ENCODE measurements at places on chromosomes 1 and 21.

DNA sequence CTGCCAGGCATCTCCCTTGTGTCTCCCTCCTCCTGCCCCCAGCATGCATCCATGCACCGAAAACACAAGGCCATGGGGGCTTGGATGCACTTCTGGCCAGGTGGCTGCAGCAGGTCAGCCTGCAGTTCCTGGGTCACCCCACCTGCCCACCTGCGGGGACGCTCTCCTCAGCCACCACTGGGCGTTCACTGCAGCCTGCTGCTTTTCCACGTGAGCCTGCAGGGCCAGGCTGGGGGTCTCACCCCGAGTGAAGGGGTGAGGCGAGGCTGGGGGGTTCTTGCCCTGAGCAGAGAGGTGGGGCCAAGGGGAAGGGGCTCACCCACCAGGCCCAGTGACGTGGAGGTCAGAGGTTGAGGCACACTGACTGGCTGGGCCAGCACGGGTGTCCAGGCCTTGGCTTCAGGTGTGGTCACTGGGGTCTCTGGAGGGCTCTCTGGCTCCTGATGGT lies 64.6 kb downstream of the WNT9A start:
- DNase-seq = no peak

GRCh38 chr1:183922197-183922596 lies 115.3 kb downstream of the COLGALT2 start:
- no peak for DNase-seq

DNA sequence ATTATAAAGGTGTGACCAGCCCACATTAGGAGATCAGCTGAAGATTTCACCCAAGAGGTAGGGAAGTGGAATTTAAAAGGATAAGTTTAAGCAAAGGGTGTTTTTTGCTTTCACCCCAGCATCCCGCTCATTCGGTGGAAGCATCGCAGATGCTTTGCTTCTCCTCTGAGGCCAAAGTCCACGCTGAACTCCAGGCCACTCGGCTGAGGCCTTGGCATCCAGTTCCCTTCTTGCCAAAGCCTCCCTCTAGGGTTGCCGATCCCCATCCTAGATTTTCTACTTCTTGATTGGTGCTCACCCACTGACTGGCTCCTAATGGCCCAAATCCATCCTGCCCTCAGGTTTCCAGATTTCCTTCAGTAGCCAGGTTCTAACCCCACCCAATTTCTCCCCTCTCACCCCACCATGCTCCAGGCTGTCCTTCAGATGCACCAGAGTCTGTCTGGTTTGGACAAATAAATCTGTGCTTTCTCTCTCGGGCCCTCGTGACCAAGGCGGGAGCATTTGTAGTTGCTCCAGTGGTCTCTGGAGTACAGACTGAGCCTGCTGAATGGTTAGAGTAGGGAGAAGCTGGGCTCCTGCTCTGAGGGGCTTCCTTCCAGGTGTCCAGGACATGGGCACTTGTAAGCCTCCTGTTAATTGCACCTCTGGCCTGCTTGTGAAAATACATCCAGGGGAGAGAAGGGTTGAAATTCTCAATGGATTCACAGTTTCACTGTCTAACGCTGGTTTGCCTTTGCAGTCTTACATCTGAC lies 193.2 kb downstream of the C1orf94 start:
- DNase-seq = no peak

GRCh38 chr1:25022361-25023189 lies 92.5 kb upstream of the RUNX3 start:
- no peak for DNase-seq

GRCh38 chr1:68516066-68516465 lies 19.2 kb upstream of the DEPDC1 start:
- DNase-seq = no peak

- peak; percentile 13 for DNase-seq
These were observed 383.5 kb downstream of the OMA1 start for GRCh38 chr1:58162952-58163550.

DNA sequence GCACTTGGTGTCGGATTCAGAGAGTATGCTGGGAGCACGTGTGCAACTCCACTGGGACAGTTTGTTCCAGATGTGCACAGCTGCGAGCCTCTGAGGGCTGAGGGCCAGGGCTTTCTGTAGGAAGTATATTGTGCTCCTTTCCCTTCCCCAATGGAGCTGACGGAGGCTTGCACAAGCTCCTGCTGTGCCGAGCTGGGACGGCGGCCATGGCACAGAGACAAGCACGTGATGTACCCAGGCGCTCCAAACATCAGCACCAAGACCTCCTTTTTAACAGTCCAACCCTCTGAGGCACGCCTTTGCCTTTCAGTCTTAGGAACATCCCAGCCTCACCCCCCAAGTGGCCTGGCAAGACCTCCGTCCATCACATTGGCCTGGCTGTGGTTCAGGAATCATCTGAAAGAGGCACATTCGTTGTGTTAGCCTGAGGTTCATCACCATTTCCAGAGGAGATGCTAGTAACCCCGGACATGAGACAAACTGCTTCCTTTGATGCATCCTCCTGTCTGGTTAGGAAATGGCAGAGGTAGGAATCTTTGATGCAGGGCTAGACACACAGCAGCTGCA lies 339.2 kb upstream of the KAZN start:
- DNase-seq = peak; percentile 84

- no peak for DNase-seq
These were observed 139.4 kb downstream of the POU2F1 start for GRCh38 chr1:167360120-167360519.

DNA sequence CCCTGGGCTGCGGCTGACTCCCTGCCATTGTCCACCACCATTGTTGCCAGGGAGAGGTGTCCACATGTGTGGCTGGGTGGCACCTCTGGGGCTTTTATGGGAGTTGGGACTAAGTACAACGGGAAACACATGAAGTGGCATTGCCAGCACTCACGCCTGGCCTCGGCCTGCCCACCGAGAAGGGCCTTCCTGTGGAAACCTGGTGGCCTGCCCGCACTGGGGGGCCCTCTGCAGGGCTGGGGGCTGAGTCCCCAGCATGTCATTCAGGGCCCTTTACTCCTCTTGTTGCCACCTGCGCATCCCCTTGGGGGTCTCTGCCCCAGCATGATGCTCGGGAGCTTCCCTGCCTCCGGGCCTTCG lies 35.5 kb upstream of the RUNX3 start:
- no peak for DNase-seq

DNA sequence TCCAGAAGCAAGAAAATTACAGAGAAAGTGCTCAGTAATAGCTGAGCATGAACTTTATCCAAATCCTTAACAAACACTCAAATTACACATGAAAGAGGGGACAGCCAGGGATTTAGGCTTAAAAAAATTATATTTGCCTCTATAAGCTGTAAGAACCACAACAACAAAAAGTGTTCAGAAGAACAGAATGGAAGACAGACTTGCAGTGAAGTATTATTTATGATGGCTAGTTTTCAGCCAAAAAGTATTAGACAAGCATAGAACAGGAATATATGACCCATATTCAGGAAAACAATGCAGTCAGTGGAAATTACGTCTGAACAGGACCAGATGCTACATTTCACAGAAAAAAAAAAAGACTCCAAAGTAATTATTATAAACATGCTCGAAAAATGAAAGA lies 1246.3 kb downstream of the NCAM2 start:
- peak; percentile 43 for DNase-seq

DNA sequence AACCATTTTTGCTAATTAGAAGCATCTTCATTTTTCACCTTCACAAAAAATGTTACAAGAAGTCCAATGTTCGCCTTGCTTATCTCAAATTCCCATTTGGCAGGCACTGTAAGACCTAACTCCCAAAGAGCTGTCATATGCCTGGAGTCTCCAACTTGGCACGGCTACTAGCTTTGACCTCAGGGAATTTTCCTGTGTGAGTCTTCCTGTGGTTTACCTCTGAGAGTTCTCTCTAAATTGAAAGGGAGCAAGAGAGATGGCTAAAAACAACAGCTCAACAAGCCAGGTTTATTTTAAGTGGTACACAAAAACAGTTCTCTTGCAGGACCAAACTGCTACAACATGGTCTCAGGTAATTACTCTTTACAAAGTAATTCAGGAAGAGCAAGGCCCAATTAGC lies 756.0 kb upstream of the ADGRL2 start:
- no peak for DNase-seq

DNA sequence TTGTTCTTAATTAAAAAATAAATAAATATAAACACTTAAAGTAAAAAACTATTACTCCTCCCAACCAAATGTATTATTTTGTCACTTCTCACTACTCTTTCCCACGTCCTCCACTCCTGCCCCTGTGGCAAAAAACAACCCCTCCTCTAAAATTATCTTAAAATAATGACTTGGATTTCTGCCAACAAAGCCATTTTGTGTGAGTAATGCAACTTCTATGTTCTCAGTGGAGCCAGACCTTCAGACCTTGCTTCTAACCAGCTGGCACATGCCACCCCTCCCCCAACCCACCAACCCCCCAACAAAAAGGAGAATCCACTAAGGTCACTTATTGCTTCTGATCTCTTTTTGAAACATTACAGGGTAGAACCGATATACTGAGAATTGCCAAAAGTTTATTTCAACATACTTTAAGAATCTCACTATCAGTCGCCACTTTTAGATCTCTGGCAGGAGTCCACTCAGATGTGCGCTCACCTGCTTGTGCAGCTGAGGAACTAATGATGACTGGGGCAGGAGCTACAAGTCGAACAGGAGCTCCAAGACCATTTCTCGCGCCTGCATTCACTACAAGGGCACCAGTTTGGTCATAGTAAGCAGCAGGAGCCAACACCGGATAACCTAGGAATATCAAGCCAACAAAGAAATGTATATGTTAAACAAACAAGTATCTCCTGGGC lies 58.3 kb upstream of the SDC3 start:
- no peak for DNase-seq

DNA sequence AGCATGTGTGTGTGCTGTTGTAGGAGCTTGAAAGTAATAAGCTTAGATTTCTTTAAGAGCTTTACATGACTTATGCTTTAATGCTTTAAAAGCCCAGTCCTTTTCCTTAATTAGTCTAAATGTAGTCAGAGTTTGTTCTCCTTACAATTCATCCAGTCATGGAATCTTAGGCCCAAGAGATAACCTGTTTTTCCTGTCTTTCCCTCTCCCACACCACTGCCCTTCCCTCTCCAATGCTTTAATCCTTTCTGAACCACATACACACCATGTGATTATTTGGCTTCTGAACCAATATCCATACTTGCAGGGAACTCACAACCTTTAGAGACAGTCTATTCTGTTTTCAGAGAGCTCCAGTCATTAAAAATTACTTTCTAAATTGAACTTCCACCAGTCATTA lies 37.6 kb downstream of the ALG6 start:
- DNase-seq = no peak

- DNase-seq = no peak
These were observed 3.1 kb upstream of the ADGRB2 start for GRCh38 chr1:31767225-31767624.

- DNase-seq = no peak
These were observed 42.4 kb downstream of the PKNOX1 start for GRCh38 chr21:43016728-43017127.

DNA sequence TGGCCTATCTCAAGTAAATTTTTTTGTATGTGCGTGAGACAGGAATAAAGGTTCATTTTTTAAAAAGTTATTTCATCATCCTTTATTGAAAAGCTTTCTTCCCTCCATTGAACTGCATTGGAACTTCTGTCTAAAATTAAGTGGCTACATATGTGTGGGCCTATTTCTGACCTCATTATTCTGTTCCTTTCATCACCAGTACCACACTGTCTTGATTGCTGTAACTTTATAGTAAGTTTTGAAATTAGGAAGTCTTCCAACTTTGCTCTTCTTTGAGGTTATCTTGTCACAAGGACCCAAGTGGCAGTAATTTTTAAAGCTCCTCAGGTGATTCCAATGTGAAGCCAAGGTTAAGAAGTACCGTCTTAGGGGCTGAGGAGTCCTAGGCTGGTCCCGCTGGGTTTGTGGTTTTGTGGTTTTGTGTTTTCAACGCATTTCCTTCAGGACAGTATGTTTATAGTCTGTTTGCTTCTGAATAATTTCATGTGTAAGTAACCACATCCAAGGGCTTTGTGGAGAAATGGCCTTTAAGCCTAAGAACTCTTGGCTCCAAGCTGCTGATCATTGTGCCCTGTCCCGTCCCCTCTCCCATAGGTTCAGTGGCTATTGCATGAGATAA lies 12.4 kb upstream of the SCAF4 start:
- no peak for DNase-seq

DNA sequence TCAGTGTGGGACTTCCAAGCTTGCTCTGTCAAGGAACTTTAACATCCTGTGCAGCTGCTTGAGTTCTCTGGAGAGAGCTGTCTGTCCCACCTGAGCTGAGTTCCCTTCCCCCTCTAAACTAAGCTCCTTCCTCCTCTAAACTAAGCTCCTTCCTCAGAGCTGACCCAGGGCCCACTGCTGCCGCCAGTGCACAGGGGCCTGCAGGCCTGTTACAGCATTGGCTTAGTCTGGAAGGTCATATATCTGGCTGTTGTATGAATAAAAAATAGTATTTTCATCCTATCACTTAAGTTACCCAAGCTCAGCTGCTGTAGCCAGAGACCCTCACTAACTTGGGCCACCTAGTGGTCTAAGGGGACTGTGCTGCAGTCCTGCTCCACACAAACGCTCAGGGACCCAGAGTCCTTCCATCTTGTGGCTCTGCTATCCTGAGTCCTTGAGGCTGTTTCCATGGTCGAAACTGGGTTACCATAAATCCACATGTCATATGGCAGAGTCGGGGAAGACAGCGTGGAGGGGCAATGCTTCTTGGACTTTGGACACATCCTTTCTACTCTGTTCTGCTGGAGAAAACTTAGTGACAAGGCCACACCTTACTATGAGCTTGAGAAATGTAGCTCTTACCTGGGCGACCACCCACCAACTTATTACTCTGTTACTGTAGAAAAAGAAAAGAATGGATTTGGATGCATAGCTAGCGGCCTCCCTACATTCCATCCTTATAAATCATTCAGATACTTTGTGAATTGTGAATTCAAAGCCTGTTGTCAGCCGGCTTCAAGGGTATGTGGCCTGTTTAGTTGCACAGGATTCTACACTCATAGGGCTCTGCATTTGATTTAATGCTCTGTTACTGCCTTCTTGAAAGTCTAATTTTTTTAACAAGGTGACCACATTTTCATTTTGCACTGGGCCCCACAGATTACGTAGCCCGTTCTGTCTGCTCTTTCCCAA lies 71.4 kb upstream of the GCLM start:
- no peak for DNase-seq

- no peak for DNase-seq
These were observed 60.8 kb downstream of the FAM163A start for GRCh38 chr1:179803918-179804317.

DNA sequence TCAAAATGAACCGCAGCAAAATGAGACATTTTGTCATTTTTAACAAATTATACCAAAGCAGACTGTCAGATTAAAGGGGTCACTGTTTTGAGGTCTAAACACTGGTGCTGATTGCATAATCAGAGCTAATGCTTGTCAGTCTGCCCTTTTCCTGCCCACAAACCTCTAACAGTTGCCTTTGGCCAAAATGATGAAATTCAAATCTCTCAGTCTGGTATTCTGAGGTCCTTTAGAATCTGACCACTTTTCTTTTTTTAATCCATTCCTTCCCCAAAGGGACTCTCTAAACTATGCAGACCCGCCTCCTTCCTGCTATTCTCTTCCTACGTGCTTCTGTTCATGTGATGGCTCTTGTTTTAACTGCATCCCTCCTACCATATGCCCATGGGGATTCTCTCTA lies 145.2 kb upstream of the SPATA6 start:
- no peak for DNase-seq

GRCh38 chr21:34126691-34127090 lies 53.3 kb downstream of the MRPS6 start:
- no peak for DNase-seq
